ENCODE measurements at places on chromosomes 5 and 9.

- DNase-seq: no peak
Observed at GRCh38 chr9:130396581-130396980, 48.2 kb upstream of the ASS1 start.

DNA sequence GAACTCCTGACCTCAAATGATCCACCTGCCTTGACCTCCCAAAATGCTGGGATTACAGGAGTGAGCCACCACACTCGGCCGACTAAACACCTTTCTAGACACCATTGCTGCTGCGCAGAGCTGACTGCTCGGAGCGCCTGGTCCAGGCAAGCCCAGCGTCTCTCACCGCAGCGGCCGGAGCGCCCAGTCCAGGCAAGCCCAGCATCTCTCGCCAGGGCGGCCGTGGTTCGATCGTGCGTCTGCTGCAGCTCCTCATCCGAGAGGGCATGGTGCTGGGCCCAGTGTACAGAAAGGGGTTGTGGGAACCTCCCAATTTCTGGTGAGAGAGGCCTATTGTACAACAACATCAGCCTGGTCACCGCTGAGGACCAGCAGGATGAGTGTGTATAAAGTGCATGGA lies 109.5 kb upstream of the RAPGEF1 start:
- DNase-seq: no peak

- no peak for DNase-seq
Observed at GRCh38 chr9:114606068-114606467, 5.0 kb upstream of the TMEM268 start.

- peak; percentile 87 for DNase-seq
Observed at GRCh38 chr9:127955294-127956015, 17.8 kb upstream of the DPM2 start.

DNA sequence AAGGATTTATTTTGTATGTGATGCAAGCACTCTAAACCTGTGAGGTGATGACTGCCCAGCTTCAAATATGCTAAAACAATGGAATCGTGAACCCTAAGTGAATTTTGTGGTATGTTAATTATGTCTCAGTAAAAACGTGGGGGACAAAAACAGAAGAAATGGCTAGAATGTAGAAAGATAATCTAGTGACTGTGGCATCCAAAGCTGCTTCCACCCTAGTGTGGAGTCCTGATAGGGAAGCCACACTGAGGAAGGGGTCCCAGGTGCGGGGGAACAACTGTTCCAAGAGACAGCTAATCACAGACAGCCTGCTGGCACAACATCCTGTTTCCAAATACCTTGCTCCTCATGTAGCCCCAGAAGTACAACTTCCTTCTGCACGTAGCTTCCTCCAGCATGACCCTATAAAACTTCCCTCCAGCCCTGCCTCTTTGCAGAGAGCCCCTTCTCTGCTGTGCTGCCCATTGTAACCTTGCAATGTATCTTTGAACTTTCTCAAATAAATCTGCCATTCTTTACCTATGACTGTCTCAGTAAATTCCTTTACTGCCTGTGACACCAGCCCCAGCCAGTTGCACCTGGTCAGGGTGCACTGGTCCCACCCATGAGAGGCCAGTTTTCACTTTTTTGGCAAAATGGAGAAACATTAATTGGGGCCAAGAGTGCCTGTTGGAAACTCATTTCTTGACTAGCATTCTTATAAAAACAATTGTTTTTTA lies 4.9 kb downstream of the GMCL2 start:
- no peak for DNase-seq

- no peak for DNase-seq
Observed at GRCh38 chr5:168947212-168947868, 353.6 kb downstream of the SLIT3 start.

GRCh38 chr9:99109522-99109921 lies 4.6 kb downstream of the TGFBR1 start:
- DNase-seq: no peak
